CD8-positive, alpha-beta T cell (primary cell): ENCODE measurements at places on chromosomes 4 and X. TPM values are rescaled to one million over a fixed set of nuclear protein-coding genes. Genes with fewer than 3 reads are reported as not detected.

The SPANXC gene
- not detected for total RNA-seq

The RASL11B gene
- total RNA-seq = not detected

The CXCL13 gene
- total RNA-seq = not detected

The TNMD gene
- total RNA-seq = not detected

The PRSS12 gene
- not detected for total RNA-seq

The CEP135 gene
- total RNA-seq = 16.6 TPM

The PDHA1 gene
- total RNA-seq = 107 TPM

The DKK2 gene
- not detected for total RNA-seq

The LAMP2 gene
- total RNA-seq = 12.7 TPM

The PROM1 gene
- total RNA-seq = not detected

The CLOCK gene
- total RNA-seq = 3.7 TPM

The SPOCK3 gene
- not detected for total RNA-seq

The MAGIX gene
- total RNA-seq = 0.84 TPM

The FAT1 gene
- total RNA-seq = not detected

The SYTL5 gene
- total RNA-seq = not detected

The AWAT2 gene
- not detected for total RNA-seq

The ODAPH gene
- 0.16 TPM for total RNA-seq

The HTN3 gene
- total RNA-seq = not detected

The DCAF12L2 gene
- total RNA-seq = not detected

The CFAP99 gene
- 0.22 TPM for total RNA-seq

The LNX1 gene
- not detected for total RNA-seq

The BANK1 gene
- total RNA-seq = 1.9 TPM

The FSTL5 gene
- total RNA-seq = not detected

The S100P gene
- 1.1 TPM for total RNA-seq

The IL15 gene
- 1.5 TPM for total RNA-seq

The CSAG1 gene
- not detected for total RNA-seq

The SERTM2 gene
- not detected for total RNA-seq

The TAB3 gene
- total RNA-seq = 25.9 TPM

The ZFP42 gene
- not detected for total RNA-seq

The AFF2 gene
- total RNA-seq = 1.9 TPM

The TMEM150C gene
- total RNA-seq = not detected

The CYSLTR1 gene
- total RNA-seq = 0.39 TPM

The USP51 gene
- total RNA-seq = 2.8 TPM

The CTAG2 gene
- total RNA-seq = not detected

The CRMP1 gene
- total RNA-seq = not detected

The ANXA10 gene
- not detected for total RNA-seq

The UGT2A1 gene
- not detected for total RNA-seq

The PPP4R3C gene
- not detected for total RNA-seq

The MGAT4D gene
- total RNA-seq = not detected

The TMEM129 gene
- total RNA-seq = 14.8 TPM

The STPG2 gene
- not detected for total RNA-seq

The FOXO4 gene
- total RNA-seq = 24.1 TPM

The FOXR2 gene
- not detected for total RNA-seq

The CSAG2 gene
- not detected for total RNA-seq

The EGFL6 gene
- total RNA-seq = not detected

The F8A2 gene
- total RNA-seq = not detected

The PPAT gene
- total RNA-seq = 7.0 TPM

The DUSP21 gene
- total RNA-seq = not detected
